Stimulated activated CD8-positive, alpha-beta memory T cell treated with anti-CD3 and anti-CD28 coated beads, Interleukin-4, amount 100 ng/mL, for 1 hour (primary cell): ENCODE measurements at places on chromosomes 7 and 10.

DNA sequence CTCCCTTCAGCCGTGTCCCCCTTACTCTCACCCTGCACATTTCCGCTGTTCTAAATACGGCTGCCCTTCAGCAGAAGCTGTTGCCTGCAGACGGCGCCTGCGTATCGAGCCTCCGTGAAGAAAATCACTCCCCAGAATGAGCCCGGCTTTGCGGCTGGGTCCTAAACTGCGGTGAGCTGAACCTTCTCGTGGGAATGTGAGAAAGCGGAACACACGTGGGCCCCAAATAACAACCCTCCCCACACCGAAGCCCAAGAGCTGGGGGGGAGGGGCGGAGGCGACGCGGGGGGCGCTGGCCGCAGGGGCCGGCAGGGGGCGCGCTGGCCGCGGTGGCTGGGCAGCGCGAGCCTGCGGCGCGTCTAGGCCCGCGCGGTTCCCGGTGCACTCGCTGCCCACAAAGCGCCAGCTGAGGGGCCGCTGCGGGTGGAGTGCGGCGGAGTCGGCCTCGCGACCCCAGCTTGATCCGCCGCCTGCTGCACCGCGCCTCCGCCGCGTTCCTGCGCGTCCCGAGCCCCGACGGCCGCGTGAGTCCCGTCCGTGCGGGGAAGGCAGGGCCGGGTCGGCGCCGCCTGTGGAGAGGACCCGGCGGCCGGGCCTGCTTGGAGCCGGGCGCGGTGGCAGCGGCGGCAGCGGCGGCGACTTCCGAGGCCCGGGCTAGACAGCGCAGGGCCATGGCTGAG lies at the start of gene ZNF398:
Gene ZNF398, plus strand, starts transcription at position 382 of the 680 bp plus-strand sequence. Its CDS starts 290 bp downstream, at position 672.
- peak; percentile 62 for DNase-seq

- no peak for DNase-seq
Measured at GRCh38 chr7:73907554-73908122, 46.7 kb downstream of the TMEM270 start.

DNA sequence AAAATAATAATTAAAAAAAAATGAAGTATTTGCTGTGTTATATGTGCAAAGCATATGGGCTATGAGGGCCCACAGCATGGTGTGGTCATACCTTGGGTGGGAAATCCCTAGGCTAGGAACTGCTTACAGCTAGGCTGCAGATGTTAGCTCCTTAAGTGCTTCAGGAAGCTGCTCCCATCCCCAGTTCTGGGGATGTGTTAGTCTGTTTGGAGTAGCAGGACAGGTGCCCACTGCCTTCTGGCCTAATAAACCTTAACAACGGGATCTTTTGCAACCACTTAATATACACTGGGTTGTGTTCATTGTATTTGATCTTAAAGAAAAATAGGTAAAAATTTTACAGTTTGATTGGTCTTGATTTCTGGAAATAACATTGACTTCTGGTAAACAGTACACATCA lies 46.3 kb downstream of the HK1 start:
- DNase-seq = no peak

- DNase-seq = no peak
Measured at GRCh38 chr7:7701527-7701926, 16.9 kb downstream of the RPA3 start.

- no peak for DNase-seq
Measured at GRCh38 chr10:58666024-58666423, 153.4 kb downstream of the BICC1 start.

DNA sequence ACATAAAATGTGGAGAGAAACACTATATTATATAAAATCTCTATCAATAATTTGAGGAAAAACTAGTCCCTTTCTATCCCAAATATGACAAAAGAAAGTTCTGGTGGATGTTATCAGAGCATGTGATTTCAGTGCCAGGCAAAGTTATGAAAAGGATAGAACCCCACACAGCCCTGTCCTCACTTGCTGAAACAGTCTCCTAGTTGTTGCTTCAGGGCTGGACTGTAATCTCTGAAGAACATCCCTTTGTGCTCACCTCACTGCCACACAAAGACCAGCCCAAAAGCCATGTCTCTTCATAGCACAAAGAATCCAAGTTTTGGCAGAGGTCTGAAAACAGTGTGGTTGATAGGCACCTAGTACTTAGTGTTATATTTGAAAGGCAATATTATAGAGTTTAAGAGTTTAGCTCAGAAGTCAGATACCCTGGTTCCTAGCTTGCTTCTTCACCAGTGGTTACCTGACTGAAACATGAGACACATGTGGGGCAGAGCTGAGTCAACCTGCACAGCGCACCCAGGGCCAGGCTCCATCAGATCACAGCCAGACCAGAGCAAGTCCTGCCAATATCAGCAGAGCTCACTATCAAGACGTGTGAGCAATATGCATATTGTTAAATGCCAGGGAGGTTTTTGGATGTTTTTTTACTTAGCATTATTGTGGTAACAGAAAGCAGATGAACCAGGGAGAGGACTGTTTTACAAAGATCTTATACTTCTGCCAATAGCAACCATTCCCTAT lies 25.0 kb downstream of the CYP3A7 start:
- DNase-seq = no peak
